ENCODE measurements at places on chromosomes 6 and 20.

GRCh38 chr6:156256161-156256560, 521.0 kb upstream of the ARID1B start:
- DNase-seq, result no peak

DNA sequence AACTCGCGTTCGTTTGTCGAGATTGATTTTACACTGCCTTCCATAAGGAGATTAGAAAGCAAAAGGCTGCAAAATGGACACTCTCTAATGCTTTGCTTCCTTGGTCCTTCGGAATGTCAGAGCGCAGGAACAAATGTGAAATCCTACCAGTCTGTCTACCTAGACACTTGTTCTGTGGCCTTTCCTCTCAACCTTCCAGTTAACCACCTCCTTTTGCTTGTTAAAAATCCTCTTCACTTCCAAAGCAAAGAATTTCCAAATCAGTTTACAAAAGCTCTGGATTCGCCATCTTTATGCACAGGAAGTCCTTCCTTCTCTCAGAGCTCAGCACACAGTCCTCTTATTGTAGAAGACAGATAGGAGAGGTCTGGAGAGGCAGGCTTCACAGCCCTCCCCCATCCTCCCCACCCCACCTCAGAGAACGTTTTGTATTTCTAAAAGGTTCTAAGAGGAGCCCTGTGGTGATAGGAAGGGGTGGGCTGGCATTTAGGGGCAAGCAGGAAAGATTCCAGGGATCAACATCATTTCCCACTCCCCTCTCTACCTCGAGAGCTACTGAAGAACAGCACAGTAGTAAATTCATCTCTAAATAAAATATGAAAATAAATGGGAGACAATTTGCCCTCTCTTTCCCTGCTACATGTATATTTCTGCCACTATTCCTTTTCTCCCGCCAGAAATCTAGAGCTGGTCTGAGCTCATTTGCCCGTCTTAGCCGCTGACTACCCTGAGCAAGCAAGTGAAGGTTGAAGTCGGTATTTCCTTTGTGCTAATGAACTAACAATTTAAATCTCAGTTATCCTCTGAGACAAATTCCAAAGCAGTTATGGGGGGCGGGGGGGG, 18.9 kb downstream of the TFAP2A start:
- DNase-seq, result peak; percentile 42

- no peak for DNase-seq
These were observed 1.4 kb downstream of the TRAM2 start for GRCh38 chr6:52575502-52575892.

DNA sequence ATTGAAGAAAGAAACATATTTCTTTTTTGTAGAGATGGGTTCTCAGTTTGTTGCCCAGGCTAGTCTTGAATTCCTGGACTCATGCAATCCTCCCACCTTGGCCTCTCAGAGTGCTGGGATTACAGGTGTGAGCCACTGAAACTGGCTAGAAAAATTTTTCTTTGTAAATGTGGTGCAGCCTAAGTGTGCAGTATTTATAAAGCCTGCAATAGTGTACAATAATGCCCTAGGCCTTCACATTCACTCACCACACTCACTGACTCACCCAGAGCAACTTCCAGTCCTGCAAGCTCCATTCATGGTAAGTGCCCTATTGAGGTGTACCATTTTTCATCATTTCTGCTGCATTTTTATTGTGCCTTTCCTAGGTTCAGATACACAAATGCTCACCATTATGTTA, 31.4 kb downstream of the NHSL1 start:
- DNase-seq, result no peak

GRCh38 chr6:40681622-40682021, 94.5 kb upstream of the LRFN2 start:
- no peak for DNase-seq

All from lung (tissue), 17 donors.